ENCODE measurements at places on chromosomes 7 and 10.
A peak's percentile ranks its signal among the peaks of the same experiment; 100 is the strongest.

GRCh38 chr10:98425511-98426352 lies 10.8 kb upstream of the PYROXD2 start:
- peak; percentile 72 for DNase-seq

DNA sequence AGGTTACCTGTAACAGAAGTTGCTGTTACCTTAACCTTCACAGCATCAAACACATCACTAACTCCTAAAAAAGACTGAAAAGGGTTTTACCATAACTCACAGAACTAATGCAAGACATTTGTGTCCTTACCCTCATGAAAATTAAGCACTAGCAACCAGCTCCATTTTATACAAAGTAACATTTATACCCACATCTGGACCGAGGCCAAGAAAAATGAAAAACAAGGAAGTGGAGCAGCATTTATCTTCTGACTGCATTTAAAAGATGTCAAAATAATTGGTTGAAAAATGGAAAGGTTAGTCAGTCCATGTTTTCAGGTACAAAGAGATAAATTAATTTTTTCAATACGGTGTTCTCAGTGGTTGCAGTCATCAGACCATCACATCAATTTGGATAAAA lies 3.1 kb upstream of the RBP4 start:
- no peak for DNase-seq

DNA sequence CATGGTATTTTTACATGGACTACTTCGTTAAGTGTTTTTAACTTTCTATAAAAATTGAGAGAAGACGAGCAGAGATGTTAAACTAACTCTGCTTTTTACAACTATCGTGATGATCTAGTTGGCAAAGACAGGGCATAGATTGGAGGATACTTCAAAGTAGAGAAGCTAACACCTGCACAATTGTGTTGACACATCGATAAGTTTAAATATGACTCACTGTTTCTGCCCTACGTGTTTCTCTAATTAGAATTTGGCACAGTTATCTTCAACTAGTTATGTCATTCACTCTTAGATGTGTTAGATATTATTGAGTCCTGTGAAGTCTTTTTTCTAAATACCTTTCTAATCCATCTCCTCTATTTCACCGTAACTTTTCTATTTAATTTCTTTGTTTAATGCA lies 68.5 kb upstream of the FERD3L start:
- no peak for DNase-seq

DNA sequence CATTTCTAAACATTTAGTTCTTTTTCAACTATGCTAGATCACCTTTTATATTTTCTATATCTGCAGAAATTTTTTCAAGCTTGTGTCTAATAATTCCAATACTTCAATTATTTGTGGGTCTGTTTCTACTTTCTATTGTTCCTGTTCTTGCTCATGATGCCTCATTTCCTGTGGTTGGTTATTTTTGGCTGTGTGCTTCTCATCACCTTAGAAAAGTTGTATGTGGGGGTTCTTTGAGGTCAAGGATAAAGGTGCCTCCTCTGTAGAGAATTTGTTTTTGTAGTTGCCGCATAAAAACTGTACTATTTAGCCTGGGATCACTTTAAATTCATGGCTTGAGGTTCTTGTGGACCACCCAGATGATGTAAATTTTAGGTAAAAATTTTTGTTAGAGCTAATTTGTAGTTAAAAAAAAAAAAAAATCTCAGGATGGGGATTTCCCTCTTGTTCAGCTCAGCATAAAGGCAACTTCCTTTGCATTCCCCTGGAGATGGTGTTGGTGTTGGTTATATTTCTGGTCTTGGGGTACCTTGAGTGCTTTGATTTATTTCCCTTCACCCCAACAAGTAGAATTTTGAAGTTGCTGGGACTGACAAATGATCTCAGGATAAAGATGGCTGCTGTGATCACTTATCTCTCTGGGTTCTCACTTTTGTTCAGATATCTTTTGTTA lies 27.0 kb upstream of the JAZF1 start:
- DNase-seq = no peak

GRCh38 chr10:79226391-79227245 lies 120.7 kb upstream of the PPIF start:
- peak; percentile 41 for DNase-seq

GRCh38 chr10:88901984-88902789 lies 22.1 kb downstream of the STAMBPL1 start:
- DNase-seq = no peak

GRCh38 chr7:2527505-2528467 lies 8.2 kb downstream of the LFNG start:
- no peak for DNase-seq

GRCh38 chr7:151894111-151895007 lies 17.4 kb upstream of the PRKAG2 start:
- DNase-seq = no peak

- no peak for DNase-seq
These were observed 128.4 kb downstream of the ADAM12 start for GRCh38 chr10:126259760-126260479.

DNA sequence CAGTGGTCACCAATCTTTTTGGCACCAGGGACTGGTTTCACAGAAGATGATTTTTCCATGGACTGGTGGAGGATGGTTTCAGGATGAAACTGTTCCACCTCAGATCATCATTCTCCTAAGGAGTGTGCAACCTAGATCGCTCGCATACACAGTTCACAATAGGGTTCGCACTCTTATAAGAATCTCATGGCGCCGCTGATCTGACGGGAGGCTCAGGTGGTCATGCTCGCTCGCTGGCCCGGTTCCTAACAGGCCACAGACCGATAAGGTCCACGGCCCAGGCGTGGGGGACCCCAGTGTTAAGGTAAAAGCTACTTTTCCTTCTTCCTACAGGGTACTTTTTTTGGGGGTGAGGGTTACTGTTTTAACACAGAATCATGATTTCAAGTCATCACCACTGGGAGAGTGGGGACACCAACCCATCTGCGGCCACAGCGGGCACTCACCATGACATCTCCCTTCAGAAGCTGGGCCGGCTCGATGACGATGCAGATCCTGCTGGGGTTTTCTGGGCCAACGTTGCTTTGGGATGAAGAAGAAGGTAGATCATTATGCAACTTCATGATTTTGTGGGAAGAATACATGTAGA lies 170.5 kb downstream of the TNS3 start:
- no peak for DNase-seq

DNA sequence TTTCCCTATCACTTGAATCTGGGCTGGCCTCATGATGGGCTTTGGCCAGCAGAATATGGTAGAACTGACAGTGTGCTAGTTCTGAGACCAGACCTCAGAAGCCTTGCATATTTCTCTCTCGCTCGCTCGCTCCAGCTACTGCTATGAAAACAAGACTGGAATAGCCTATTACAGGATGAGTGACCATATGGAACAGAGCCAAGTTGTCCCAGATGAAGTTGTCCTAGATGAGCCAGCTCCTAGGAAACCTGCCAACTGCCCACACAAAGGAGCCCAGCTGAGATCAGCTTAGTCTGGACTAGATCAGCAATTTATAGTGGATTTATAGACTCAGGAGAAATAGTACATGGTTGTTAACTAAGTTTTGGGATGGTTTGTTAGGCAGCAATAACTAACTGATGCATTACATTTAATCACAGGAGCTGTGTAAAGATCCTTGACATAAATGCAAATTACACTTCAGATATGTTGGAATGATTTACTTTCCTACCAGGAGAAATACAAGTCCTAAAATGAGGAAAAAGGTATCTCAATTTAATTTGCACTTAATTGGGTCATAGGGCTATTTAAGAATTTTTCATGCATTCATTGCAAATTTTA lies 6.8 kb upstream of the HECW1 start:
- no peak for DNase-seq

DNA sequence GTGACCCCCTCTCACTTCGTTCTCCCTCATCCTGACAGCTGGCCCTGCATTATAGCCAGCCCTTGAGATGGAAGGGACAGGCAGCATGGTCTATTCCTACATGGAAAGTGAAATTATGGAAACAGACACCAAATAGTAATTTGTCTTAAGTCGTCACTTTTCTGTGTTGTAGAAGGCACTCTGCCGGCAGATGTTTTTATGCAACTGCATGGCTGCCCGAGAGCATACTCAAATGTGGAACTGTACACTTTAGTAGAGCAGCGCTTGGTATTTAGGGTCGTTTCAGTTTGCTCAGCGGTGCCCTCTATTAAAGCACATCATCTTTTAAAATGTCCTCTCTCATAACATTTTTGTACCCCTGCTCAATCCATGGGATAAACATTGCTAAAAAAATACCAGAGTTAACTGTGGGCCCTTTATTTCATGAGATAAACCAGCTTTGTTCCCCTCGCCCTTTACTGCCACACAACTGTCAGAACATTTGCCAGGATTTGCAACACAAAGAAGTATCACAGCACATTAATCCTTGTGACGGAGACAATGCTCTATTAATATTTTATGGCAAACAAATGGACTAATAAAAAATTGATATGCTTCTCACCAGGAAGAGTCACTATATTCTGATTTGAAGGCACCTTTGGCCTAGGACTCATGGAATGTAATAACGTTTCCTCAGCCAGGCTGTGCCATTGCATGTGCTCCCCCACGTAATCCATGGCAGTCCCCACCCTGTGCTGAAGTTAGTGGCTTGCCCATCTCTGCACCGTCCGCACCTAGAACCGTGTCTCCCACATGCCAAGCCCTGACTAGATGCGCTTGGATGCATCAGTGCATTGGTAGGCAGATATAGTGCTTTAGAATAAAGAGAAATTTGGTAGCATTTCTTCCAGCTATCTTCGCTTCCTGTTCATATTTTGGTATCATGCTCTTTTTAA lies 221.3 kb downstream of the PAXIP1 start:
- no peak for DNase-seq

GRCh38 chr7:148368562-148368961 lies 222.0 kb upstream of the C7orf33 start:
- no peak for DNase-seq

DNA sequence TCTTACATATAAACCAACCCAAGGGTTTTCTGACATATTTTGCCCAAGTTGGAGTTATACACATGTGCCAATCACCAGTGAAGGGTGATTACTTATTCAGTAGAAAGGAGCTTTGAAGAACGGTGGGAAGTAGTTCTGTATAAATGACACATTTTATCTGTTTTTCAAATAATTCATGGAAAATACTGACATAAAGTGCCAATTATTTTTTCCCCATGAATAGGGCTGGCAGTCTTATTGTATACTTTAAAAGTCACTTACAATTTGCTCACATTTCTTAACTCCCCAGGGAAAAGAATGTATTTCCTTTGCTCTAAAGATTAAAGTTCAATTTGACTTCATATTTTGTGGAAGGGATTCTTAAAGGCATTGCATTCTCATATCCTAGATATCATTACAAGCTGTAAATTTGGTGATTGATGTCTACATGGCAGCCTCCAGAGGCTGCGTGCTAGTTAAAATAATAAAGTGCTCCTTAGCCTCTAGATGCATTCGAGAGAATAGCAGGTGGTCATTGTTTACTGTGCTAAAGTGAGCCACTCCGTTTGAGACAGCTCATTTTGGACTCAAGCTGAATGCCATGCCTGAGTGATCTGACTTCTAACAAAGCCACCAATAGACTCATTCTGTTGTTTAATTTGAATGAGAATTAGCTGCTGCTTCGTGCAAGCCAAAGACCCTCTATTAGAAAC lies 148.8 kb upstream of the NRP1 start:
- peak; percentile 90 for DNase-seq

DNA sequence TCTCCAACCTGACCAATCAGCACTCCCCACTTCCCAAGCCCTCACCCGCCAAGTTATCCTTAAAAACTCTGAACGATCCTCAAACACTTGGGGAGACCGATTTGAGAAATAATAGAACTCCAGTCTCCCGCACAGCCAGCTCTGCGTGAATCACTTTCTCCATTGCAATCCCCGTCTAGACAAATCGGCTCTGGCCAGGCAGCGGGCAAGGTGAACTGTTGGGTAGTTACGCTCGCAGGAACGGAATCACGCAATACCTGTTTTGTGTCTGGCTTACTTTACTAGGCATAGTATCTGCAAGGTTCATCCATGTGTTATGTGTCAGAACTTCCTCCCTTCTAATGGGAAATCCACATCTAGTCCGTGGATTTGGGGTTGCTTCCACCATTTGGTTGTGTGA lies 271.7 kb downstream of the ZMYND11 start:
- DNase-seq = no peak

DNA sequence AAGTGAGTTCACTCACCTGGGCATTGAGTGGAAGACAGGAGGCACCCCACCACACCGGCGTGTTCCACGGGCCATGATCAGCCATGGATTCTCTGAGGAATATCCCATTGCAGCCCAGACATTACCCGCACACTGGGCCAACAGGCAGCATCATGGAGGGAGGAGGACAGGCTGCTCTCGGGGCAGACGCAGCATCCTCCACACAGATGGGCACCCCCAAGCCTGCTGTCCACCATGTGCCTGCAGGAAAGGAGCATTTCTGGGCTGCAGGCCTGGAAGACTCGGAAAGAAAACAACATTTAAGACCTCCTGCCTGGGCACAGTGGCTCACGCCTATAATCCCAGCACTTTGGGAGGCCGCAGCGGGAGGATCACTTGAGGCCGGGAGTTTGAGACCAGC lies 71.0 kb upstream of the SH2B2 start:
- DNase-seq = no peak

- DNase-seq = no peak
These were observed 154.7 kb downstream of the PON1 start for GRCh38 chr7:95169678-95170077.

DNA sequence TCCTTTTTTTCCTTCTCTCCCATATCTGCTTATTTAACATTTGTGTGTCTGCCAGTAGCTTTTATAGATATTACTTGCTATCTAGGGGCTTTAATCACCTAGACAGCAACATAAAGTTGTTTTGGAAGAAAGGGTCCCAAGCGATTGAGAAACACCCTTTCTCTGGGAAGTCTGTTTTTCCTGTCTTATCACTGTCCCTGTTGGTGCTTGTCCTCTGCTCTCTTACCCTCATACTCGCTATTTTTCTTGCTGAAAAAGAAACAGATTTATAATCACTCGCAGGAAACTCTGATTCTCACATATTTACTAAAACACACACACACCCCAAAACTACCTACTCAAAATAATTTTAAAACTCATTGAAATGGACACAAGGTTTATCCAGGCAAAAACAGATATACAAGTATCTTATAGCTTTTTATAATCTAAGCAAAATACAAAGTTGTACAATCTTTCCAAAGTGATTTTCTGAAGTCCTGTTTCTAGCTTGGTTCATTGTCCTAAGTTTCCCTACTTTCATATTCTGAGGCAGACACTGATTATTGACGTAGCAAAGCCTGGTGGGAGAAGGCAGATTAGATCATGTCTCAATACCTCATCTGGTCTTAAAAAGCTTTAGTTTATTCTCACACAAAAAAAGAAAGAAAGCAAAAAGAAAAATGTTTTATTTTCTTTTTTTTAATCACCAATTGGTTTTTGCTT lies 157.3 kb downstream of the CACNA2D1 start:
- no peak for DNase-seq

DNA sequence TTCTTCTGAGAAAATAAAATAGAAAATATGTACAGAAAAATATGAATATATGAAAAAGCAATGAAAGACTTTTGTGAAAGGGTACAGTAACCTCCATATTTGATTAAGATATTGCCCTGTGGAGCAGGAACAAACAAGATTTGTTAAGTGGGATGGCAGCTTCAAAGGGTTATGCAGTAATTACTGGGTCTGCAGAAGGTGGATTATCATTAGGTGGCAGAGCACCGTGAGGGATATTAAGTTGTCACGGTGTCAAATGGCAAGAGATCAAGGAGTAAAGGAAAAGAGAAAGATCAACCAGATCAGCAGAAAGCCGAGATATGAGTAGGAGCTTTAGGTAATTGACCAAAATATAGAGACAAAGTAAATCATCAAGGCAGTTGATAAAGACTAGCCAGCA lies 44.1 kb downstream of the DGKB start:
- no peak for DNase-seq
